ENCODE measurements at places on chromosomes 5 and 9.

DNA sequence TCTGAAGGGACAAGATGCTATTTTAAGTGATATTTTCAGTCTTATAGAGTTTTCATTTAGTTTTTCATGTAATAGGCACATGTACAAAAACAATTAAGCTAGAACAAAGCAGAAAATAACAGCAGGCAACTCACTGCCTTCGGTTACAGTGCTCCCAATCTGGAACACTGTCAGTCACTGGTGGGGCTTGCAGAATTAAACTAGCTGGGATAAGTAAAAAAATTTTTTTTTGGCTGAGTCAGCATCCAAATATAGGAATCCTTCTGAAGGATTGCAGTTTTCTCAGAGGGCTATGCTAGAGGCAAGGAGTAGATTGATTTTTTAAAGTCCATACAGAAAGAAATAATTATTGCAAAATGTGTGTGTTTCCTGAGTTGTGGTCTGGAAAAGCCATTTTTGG lies 250.2 kb upstream of the RFX3 start:
- DNase-seq, result no peak

DNA sequence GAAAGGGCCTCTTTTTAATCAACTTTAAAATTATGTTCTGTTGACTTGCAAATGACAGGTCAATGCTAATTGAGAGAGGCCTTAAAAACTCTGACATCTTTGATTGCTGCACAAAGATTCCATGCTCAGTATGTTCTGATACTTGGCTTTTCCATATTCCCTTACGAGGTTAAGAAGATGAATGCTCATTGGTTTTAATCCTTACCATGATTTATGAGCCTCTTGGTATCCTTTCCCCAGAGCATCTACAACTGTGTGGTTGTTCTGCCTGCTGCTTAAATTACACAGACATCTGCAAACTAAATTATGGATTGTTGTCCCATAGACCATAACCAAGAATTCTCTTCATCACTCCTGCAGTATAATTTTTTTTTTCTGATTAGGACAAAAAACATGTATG lies 352.6 kb downstream of the CDH12 start:
- no peak for DNase-seq

- no peak for DNase-seq
These were observed 287.1 kb downstream of the SLIT3 start for GRCh38 chr5:169013846-169014245.

DNA sequence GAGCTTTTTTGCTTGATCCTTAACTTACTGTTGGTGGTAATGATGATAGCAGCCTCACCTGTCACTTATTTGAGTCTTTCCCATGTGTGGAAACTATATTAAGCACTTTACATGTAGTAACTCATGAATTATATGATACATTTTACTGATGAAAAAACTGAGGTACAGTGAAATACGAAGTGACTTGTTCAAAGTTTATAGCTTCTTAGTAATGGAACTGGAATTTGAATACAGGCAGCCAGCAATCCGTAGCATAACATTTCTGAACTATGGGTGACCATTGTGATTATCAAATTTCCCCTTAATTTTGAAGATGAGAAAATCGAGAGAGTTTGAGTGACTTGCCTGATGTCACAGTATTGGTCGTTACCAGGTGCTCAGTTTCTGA lies 17.3 kb downstream of the SCAMP1 start:
- DNase-seq, result no peak

GRCh38 chr5:78587775-78588291 lies 60.7 kb downstream of the LHFPL2 start:
- DNase-seq, result no peak

DNA sequence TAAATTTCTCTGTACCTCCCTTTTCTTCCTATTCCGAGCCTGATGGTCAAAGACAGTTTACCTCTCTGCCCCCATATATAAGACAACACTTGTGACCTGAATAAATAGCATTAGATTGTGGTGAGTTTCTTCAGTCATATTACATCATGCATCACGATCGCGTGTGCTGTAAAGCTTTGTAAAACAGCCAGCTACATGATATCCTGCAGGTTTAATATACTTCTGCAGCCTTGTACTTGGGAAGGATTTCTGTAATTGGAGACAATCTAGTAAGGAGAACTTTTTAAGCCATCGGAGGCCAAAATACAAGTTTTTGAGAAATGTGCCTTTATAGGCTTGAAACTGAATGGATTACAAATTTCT lies 711.8 kb upstream of the WWC1 start:
- DNase-seq, result no peak

- no peak for DNase-seq
These were observed 81.2 kb upstream of the TRIM32 start for GRCh38 chr9:116605904-116606341.

GRCh38 chr9:117153021-117153420 lies 261.8 kb downstream of the ASTN2 start:
- DNase-seq, result no peak

GRCh38 chr5:10111571-10111970 lies 138.1 kb downstream of the ATPSCKMT start:
- no peak for DNase-seq

DNA sequence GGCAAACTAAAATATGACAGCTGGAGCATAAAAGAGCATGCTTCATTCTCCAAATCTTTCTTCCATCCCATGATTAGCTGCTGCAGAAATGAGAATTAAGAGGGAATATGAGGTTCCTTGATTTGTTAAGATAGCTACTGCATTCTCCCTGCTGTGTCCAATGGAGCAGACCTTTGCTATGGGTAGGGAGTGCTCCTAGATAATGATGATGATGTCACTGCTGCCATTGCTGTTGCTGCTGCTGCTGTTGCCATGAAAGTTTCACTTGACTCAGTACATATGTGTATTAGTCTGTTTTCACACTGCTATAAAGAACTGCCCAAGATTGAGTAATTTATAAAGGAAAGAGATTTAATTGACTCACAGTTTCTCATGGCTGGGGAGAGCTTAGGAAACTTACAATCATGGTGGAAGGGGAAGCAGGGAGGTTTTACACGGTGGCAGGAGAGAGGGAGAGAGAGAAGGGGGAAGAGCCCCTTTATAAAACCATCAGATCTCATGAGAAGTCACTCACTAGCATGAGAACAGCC lies 128.9 kb downstream of the INSYN2B start:
- no peak for DNase-seq

DNA sequence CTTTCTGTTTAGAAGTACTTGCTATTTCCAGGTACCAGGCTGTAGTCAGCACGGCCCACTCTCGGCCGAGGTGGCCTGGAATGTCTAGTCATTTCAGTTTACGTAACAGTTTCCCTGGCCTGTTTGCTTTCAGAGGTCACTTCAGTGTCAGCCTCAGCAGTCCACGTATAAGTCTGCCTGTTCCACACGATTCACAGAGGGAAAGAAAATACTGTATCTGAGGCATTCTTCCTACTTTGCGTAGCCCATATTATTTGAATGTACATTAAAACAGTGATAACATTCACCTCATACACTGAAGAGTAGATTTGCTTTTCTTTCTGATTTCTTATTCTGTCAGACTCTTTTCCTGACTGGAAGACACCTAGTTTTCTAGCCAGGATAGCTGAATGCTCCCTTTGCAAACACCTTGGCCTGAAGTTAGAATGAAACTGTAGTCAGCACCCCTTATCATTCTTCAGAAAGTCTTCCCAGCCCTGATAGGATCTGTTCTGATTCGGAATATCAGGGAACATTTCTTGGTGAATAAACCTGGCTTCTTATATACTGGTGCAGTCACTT lies 140.9 kb downstream of the AOPEP start:
- no peak for DNase-seq

DNA sequence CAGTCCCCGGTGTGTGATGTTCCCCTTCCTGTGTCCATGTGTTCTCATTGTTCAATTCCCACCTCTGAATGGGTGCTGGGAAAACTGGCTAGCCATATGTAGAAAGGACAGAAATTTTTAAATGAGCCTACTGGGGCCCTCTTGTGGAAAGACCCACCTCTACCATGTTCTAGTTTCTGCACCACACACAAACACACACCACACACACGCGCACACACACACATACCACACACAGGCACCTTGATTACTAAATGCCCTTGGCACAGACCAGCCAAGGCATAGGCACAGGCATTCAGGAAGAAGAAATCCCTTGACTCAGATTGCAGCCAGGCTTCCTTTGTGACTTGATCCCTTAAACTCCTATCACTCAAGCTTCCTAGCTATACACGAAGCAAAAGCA lies 60.5 kb downstream of the SIL1 start:
- DNase-seq, result no peak

GRCh38 chr5:141869040-141869439 lies 9.2 kb downstream of the PCDH1 start:
- DNase-seq, result no peak

GRCh38 chr5:68757626-68758212 lies 336.1 kb upstream of the SLC30A5 start:
- no peak for DNase-seq

- no peak for DNase-seq
These were observed 439.3 kb upstream of the KLF4 start for GRCh38 chr9:107928701-107929371.

GRCh38 chr5:56152437-56152836 lies 80.7 kb downstream of the ANKRD55 start:
- no peak for DNase-seq

- DNase-seq, result no peak
These were observed 152.2 kb downstream of the FGF18 start for GRCh38 chr5:171571663-171572062.

GRCh38 chr5:43313854-43314457 lies 744 bp upstream of the HMGCS1 start:
- peak; percentile 5 for DNase-seq

DNA sequence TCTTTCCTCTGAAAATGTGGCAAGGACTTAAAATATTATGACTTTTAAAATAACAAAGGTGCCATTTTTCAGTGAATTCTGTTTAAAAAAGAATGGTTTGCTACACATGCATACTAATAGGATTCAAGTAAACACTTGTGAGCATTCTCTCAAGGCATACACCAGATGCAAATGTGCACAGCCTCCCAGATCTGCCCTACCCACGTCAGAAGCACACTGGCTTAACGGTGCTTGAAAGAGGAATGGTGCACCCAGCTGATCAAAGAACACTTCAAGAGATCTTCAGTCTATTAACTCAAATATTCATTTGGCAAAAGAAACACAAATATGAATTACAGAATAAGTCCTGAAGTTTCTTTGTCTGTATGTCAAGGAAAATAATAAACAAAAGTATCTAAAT lies 15.8 kb downstream of the GABRB2 start:
- no peak for DNase-seq

GRCh38 chr9:133054194-133054890 lies 7.4 kb upstream of the CEL start:
- no peak for DNase-seq

GRCh38 chr9:35705836-35706430 lies 16.2 kb upstream of the TPM2 start:
- no peak for DNase-seq

- peak; percentile 30 for DNase-seq
These were observed 61.8 kb downstream of the SPATA31C2 start for GRCh38 chr9:88076286-88077070.

DNA sequence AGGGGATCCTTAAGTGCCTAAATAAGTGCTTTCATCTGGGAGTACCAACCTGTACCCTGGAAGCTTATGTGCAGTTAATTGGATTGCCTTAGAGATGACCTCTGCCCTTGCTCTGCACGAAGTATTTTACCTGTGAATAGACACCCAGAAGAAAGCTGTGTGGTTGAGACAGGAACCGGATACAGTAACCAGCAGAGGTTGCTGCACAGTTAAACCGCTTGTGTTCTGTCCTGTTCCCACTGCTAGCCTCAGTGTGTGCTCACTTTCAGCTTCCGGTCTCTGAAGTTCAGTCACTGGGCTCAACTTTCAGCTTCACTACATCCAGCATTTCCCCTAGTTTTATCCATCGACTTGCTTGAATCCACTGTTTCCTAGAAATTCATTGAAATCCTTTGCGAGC lies 185.3 kb downstream of the FAM170A start:
- no peak for DNase-seq

DNA sequence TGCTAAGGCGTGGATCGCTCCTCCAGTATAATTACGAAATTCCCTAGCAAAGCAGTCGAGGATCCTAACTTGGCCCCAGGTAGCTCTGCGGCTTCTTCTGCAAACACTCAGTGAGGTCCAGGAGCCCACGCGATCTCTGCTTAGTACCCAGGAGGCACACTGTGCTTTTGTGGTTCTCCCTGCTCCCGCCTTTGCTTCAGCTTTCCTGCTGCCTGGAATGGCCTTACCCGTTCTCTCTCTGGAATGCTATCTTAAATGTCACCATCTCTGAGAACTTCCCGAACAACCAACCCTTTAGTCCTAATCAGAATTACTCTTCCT lies 639 bp downstream of the INVS start:
- peak; percentile 11 for DNase-seq

- no peak for DNase-seq
These were observed 126.8 kb downstream of the GCNT1 start for GRCh38 chr9:76585487-76586389.

GRCh38 chr5:177984584-177985206 lies 11.3 kb downstream of the PROP1 start:
- no peak for DNase-seq

DNA sequence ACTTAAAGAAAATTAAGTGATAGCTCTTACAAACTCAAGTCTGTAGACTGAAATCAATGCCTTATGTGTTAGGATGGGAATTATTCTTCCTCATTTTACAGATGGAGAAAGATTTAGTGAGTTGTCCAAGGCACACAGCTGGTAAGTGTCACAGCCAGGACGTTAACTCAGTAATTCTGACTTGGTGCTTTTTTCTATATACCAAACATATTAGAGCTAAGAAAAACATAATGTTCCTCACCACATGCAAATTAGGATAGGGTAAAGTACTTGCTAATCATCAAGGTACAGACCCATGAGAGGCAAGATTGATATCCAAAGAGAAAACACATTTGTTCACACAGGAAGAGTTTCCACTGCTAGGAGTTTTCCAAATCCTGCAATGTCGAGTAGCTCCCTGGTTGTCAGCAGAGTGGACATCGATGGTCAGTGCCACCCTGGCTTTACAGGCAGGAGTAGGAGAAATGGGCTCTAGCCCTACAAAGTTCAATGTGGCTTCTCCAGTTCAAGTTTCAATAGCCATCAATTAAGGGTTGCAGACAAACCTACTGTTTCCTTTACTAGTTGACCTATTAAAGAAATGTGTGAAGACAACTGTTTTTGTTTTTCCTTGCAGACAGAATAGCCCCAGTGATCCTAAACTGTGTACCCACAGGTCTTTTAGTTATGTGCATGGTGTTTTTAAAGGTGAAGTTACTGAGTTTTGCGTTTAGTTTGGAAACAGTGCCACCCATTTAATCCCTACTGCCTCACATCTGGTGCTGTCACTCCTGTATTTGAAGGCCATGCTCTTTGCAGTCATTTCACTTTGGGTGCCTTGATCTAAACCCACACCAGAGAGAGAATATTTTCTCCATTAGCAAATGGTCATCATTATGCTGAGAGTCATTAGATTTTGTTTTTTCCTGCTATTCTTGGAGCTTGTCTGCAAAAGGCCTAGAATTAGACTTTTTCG lies 460.8 kb upstream of the SMARCA2 start:
- no peak for DNase-seq

- DNase-seq, result no peak
These were observed 687.0 kb downstream of the CETN3 start for GRCh38 chr5:89722538-89722937.

- DNase-seq, result no peak
These were observed 208.1 kb downstream of the GNA14 start for GRCh38 chr9:77440057-77440456.
